ENCODE measurements at places on chromosomes 4 and X.

DNA sequence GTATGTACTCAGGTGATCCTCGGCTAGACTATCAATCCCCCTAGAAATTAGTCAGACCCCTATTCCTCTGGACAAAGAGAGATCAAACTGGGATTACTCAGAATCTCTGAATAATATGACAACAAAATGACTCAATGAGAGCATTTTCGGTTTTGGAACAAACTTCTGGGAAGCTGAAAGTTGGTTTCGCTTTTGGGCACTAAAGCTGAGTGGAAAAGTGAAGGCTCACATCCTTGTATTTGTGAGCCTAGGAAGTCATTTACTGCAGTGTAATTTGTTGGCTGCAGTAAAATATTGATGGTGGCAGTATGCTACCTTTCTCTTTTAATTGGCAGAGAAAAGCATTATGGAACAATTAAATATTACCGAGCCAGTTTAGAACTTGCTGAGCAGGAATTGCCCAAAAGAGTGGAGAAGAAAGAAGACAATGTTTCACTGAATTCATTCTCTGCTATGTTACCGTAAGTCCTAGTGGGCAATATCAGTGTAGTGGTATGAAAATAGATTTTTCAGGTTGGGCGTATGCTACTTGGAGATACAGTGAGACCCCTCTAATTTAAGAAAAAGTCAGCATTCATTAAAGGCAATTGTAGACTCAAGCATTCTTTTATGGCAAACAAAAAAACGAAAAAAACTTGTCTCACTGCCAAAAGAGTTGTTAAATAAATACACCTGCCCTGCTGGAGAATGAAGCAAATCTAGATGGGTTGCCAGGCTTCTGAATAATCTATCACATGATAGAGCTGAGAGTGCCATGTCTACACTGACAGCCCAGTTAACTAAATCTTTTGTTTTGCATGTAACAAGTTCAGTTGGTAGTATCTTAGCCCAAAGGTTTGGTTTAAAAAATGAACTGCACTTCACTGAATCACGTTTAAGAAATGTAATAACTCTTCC, 69.6 kb downstream of the AGTR2 start:
- no peak for DNase-seq

- no peak for DNase-seq
Observed at GRCh38 chrX:79147477-79147876, 3.0 kb downstream of the GPR174 start.

DNA sequence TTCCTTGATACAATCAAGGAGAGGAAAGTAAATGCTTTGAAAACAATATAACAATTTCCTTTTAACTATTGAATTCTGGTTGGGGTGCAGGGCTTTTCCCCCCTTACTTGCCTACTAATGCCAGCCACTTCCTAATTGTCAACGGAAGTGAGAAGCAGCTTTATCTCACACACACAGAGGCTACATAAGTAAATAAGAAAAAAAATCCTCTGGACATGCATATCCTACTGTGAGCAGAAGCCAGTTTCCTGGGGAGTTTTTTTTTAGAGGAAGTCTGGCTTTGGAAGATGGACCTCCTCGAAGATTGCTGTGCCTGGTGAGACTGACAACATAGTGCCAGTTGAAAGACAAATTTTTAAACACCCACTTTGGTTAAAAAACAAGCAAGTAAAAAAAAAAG, 180.6 kb downstream of the OPHN1 start:
- no peak for DNase-seq

DNA sequence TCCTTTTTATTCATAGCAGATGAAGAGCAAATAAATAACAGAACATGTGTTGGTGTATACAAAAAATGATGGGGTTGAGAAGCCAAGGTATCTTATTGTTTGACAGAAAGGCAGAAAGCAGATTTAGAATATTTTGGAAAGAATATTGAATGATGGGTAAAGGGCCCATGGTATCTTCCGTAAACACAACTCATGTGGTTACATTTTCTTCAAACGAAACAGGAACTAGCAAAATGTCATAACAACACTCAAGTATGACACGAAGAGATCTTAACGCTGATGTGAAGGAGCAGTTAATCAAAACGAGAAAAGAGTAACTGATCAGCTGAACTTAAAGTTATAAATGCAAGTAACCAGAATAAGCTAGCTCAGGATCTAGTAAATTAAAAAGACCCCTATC, 195.7 kb upstream of the GK2 start:
- DNase-seq, result no peak

GRCh38 chr4:6419452-6420028, 52.9 kb downstream of the PPP2R2C start:
- DNase-seq, result no peak
